ENCODE measurements at places on chromosomes 12 and 14.
A peak's percentile ranks its signal among the peaks of the same experiment; 100 is the strongest.

DNA sequence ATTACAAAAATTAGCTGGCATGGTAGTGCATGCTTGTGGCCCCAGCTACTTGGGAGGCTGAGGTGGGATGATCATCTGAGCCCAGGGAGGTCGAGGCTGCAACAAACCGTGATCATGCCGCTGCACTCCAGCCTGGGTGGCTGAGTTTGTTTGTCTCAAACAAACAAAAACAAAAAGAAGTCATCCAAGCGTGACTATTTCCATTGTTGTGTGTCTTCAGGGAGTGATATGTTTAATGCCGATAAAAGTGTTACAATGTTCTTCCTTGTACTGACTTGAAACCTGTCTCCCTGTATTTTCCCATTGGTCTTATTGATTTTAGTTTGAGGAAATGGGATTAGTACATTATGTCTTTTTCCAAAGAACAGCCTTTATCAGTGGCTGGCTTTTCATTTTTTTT is 75.6 kb upstream of the USP44 start:
- peaks cover 1% of the 10 kb centered on the region for H3K27me3 ChIP-seq
- DNase-seq: no peak
- no peak overlapping the region for H3K4me3 ChIP-seq
- H3K4me1 ChIP-seq: peaks cover 10% of the 10 kb centered on the region
- no peak overlapping the region for H3K27ac ChIP-seq

GRCh38 chr12:58640314-58640713 is 280.0 kb downstream of the LRIG3 start:
- H3K27ac ChIP-seq: no peak overlapping the region
- H3K36me3 ChIP-seq: no peaks in the 10 kb centered on the region
- H3K4me1 ChIP-seq: no peaks in the 10 kb centered on the region
- no peak for DNase-seq
- no peaks in the 10 kb centered on the region for H3K27me3 ChIP-seq

GRCh38 chr12:93072340-93072739 is 143.2 kb upstream of the EEA1 start:
- H3K27ac ChIP-seq: no peak overlapping the region
- no peaks in the 10 kb centered on the region for H3K36me3 ChIP-seq
- no peak for DNase-seq
- peaks cover 8% of the 10 kb centered on the region for H3K4me1 ChIP-seq

DNA sequence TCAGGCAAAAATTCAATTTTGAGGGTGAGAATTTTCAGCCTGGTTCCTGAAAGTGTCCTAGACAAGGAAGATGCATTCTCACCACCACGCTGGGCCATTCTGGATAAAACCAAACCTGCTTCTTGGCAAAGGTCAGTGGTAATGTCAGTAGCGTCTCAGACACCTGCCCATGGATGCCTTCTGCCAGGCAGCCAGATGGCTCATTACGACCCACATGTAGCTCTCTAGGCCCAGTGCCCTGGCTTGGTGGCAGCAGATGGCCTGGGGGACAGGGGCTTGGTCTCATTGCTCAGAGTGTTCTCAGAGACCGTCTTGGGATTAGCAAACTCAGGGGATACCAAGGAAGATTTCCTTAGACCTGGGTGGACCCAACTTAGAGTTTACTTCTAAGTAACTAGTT is 105.1 kb downstream of the ARF6 start:
- DNase-seq: no peak
- no peaks in the 10 kb centered on the region for H3K27me3 ChIP-seq
- no peaks in the 10 kb centered on the region for H3K36me3 ChIP-seq
- H3K4me1 ChIP-seq: peaks cover 49% of the 10 kb centered on the region

DNA sequence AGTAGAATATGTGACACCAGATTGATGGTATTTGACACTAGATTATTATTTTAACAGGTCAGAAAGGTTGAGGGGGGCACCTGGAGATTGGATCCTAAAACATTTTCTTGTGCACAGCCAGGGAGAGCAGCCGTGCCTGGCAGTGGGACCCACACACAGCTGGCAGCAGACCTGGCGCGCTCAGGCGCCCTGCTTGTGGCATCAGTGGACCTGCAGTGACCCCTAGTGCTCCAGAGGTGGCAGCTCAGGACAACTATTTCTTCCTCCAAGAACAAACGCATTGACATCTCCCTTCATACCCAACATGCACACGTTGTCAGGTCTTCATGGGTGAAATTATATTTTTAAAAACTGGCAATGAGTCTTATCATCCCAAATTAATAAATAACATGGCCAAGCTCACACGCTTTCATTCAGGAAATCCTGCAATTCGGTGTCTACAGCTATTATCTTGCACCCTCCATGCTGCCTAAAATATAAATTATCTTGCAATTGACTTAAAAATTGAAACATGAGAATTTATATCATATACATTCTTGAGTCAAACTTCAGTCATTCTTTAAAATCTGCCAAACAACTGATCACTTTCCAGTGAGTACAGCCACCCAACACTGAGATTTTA is 7.7 kb upstream of the TMEM132D start:
- no peak overlapping the region for H3K27ac ChIP-seq
- H3K27me3 ChIP-seq: peaks cover 7% of the 10 kb centered on the region
- H3K36me3 ChIP-seq: no peaks in the 10 kb centered on the region
- H3K4me3 ChIP-seq: no peak overlapping the region

DNA sequence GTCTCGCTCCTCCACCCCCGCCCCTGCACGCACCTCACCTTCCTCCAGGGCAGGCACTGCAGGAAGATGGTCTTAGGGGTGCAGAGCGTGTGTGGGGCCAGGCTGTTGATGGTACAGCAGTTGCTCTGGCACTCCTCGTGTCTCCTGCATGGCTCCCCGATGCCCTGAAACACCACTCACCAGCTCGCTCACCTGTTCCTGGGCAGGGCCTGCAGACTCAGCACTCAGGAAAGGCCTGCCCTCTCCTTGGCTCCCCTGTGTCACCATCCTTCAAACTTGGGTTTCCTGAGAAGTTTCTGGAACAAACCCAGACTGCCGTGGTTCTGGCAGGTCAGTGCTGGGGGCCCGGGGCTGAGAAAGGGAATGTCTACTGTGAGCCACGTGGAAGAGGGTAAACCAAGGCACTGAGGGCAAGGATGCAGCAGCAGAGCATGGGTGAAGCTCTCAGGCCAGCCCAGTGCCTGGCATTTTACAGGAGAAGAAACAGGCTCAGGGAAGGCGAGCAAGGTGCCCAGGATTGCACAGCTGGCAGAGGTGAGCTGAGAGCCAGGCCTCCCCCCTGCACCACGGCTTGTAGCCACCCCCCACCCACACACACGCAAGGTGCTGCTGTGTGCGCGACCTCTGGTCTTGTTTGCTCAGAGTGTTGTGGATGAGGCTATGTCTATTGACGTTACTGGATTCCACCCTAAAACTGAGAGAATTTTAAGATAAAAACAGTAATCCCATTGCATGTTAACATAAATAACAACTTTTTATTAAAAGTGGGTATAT is 5.5 kb downstream of the LRCOL1 start:
- H3K4me1 ChIP-seq: peaks cover 23% of the 10 kb centered on the region
- DNase-seq: no peak
- no peak overlapping the region for H3K4me3 ChIP-seq
- H3K27me3 ChIP-seq: peaks cover 57% of the 10 kb centered on the region

GRCh38 chr12:109428037-109428629 is 49.0 kb downstream of the KCTD10 start:
- peak; percentile 48 for DNase-seq
- H3K27ac ChIP-seq: no peak overlapping the region
- H3K4me3 ChIP-seq: no peak overlapping the region
- peaks cover 3% of the 10 kb centered on the region for H3K4me1 ChIP-seq

- H3K27me3 ChIP-seq: no peaks in the 10 kb centered on the region
- no peak overlapping the region for H3K4me3 ChIP-seq
- H3K4me1 ChIP-seq: no peaks in the 10 kb centered on the region
- H3K36me3 ChIP-seq: no peaks in the 10 kb centered on the region
- DNase-seq: no peak
Observed at GRCh38 chr12:55044135-55044534, 24.4 kb downstream of the NEUROD4 start.

GRCh38 chr12:101238800-101239329 is 28.8 kb upstream of the SLC5A8 start:
- H3K36me3 ChIP-seq: no peaks in the 10 kb centered on the region
- no peaks in the 10 kb centered on the region for H3K27me3 ChIP-seq
- no peak overlapping the region for H3K27ac ChIP-seq
- DNase-seq: no peak
- H3K4me3 ChIP-seq: no peak overlapping the region
- no peaks in the 10 kb centered on the region for H3K4me1 ChIP-seq

DNA sequence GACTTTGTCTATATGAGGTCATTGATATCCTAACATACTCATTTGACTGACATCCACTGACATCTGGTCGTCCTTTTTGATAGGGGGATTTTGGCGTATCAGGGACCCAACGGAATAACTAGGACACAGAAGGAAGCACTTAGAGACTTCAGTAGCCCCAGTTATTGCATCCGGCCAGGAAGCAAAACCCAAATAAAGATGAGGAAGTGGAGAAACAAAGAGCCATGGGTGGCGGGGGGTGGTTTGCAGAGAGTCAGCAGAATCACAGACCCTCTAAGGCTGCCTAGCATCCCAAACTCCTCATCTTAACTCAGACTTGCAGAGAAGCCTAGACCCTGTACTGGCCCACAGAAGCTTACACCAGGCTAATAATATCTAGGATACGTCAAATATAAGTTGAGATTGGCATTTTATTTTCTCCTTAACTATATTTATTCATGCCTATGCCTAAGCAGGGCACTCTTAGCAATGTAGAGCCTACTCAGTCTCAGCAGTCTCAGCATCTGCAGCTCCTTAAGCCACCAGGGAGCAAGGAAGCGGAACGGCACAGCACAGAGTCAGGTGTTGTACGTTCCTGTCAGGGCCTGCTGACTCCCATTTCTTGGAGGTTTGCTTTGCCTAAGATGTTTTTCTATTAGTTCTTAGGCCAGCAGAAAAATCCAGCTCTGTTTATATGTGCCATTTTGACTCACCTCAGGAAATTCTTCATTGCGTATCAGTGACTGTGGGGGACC is 45.1 kb downstream of the KCNA1 start:
- H3K27ac ChIP-seq: no peak overlapping the region
- H3K36me3 ChIP-seq: no peaks in the 10 kb centered on the region
- DNase-seq: no peak

- H3K36me3 ChIP-seq: peaks cover 16% of the 10 kb centered on the region
- no peak overlapping the region for H3K4me3 ChIP-seq
- H3K27ac ChIP-seq: no peak overlapping the region
- peaks cover 8% of the 10 kb centered on the region for H3K4me1 ChIP-seq
- DNase-seq: no peak
Observed at GRCh38 chr12:31846405-31846804, 112.8 kb upstream of the RESF1 start.

DNA sequence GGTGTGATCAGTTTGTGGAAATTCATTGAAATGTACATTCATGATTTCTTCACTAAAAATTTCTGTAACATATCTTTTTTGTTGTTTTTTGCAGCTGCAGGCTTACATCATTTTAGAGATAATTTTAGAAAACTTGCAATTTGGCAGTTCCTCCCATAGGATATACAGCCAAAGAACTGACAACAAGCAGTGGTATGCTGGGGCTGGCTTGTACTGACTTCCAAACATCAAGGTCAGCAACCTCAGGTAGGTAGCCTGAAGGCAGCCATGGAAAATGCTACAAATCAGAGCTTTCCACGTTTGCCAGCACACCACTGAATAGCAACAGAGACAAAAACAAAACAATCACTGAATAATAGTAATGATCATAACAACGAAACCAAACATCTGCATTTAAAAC is 21.2 kb downstream of the TRIM9 start:
- no peaks in the 10 kb centered on the region for H3K27me3 ChIP-seq
- no peak overlapping the region for H3K27ac ChIP-seq
- no peak for DNase-seq
- H3K36me3 ChIP-seq: no peaks in the 10 kb centered on the region
- H3K4me1 ChIP-seq: no peaks in the 10 kb centered on the region

DNA sequence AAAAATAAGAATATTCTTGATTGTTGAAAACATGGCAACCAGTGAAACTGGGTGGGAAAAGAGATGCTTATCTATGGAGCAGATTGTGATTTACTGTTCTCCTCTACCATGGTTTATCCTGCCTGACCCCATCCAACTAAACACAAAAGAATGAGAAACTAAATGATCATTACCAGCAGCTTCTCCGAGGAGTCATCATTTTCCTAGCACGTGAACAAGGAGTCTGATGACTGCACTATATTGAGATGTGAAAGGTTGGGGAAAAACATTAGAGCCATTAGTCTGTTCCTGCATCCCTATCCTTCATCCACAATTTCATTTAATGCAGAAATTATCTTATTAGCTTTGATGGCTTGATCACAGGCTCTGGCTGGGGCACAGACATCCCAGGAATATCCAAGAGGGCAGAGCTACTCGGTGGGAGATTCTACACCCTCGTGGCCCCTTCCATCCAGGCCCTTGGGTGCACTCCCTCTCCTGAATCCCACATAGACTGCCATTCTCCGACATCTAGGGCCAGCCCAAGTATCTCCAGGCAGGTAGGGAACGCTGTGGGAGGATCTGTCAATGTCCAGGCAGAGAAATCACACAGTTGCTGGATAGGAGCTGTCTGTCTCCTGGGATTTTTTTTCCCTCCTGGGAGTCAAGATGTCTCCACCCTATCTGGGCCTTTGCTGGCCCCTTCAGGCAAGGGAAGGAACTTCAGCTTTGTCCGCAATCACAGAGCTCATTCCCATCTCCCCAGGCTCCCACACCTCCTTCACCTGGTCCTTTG is 43.3 kb upstream of the DHRS4 start:
- H3K4me3 ChIP-seq: no peak overlapping the region
- no peak overlapping the region for H3K27ac ChIP-seq
- no peak for DNase-seq

- no peaks in the 10 kb centered on the region for H3K27me3 ChIP-seq
- H3K36me3 ChIP-seq: no peaks in the 10 kb centered on the region
- peaks cover 31% of the 10 kb centered on the region for H3K4me1 ChIP-seq
Observed at GRCh38 chr14:68780358-68781160, 12.3 kb downstream of the ZFP36L1 start.

- no peaks in the 10 kb centered on the region for H3K36me3 ChIP-seq
- no peak overlapping the region for H3K4me3 ChIP-seq
- DNase-seq: no peak
- peaks cover 36% of the 10 kb centered on the region for H3K27me3 ChIP-seq
Observed at GRCh38 chr14:99681101-99681831, 2.8 kb upstream of the CYP46A1 start.

GRCh38 chr12:107761502-107761904 is 566 bp upstream of the PRDM4 start:
- H3K4me1 ChIP-seq: peaks cover 15% of the 10 kb centered on the region
- H3K36me3 ChIP-seq: peaks cover 5% of the 10 kb centered on the region
- peak overlapping the region; percentile 93 for H3K4me3 ChIP-seq
- peak overlapping the region; percentile 91 for H3K27ac ChIP-seq

DNA sequence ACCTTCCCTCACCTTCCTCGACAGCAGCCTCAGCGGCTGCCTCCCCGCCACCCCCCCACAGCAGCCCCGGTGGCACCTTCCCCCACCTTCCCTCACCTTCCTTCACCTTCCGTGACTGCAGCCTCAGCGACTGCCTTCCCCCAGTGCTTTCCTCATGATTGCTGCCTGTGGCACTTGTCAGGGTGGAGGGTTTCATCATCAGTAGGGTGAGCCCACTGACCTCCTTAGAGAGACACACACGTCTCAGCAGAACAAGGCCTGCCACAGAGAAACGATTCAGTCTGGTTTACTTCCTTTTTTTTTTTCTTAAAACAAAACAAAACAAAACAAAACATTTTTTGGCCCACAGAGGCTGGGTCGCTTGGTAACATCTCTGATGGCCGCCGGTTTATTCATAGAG is 75.0 kb downstream of the EP400 start:
- H3K4me3 ChIP-seq: no peak overlapping the region
- no peak overlapping the region for H3K27ac ChIP-seq
- no peaks in the 10 kb centered on the region for H3K27me3 ChIP-seq
- H3K36me3 ChIP-seq: peaks cover 50% of the 10 kb centered on the region
- no peaks in the 10 kb centered on the region for H3K4me1 ChIP-seq

- no peak for DNase-seq
- H3K36me3 ChIP-seq: no peaks in the 10 kb centered on the region
- H3K27me3 ChIP-seq: peaks cover 43% of the 10 kb centered on the region
Observed at GRCh38 chr12:3307389-3307788, 183.6 kb upstream of the PRMT8 start.
